Activated T-helper 2 cell treated with anti-CD3 and anti-CD28 coated beads, Interferon-gamma antibody, Interleukin-2, Interleukin-4, amounts not matched to agents 10 μg/mL and 5 μg/mL and 100 μg/mL, durations not matched to agents 14 hours and 24 hours and 36 hours (primary cell): ENCODE measurements at places on chromosomes 7 and 10. TPM values are rescaled to one million over a fixed set of nuclear protein-coding genes. Genes with fewer than 3 reads are reported as not detected.

- DNase-seq, result no peak
These were observed 44.5 kb downstream of the LANCL2 start for GRCh38 chr7:55409482-55410225.

- DNase-seq, result no peak
These were observed 33.7 kb upstream of the PTF1A start for GRCh38 chr10:23158370-23158769.

DNA sequence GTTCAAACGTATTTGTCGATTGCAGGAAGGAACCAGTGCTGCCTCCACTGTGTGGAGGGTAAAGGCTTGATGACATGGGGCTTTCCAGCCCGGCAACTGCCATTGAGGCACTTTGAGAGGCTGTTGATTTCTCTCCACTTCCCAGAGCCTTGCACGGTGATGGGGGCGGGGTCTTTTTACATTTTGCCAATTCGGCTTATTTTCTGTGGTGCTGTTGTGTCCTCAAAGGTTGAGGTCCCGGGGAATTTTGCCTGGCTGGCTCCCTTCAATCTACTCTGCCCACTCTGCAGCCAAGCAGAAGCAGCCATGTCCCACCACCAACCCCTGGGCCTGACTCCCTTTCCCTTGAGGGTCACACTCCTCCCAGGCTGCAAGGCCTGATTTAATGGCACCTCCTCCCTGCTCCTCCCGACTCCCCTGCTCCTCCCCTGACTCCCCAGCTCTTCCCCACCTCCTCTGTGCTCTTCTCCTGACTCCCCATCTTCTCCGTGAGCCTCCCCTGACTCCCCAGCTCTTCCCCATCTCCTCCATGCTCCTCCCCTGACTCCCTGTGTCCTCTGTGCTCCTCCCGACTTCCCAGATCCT lies 39.0 kb downstream of the OAT start:
- no peak for DNase-seq

- DNase-seq, result no peak
These were observed 858.3 kb downstream of the GRM8 start for GRCh38 chr7:126394406-126394805.

GRCh38 chr7:85392326-85392725 lies 205.5 kb upstream of the SEMA3D start:
- no peak for DNase-seq

- no peak for DNase-seq
These were observed 75.4 kb downstream of the HDAC9 start for GRCh38 chr7:18570890-18571478.

GRCh38 chr10:60073781-60074656 lies 167.7 kb upstream of the CCDC6 start:
- no peak for DNase-seq

GRCh38 chr7:16353226-16353625 lies 68.1 kb downstream of the CRPPA start:
- no peak for DNase-seq

DNA sequence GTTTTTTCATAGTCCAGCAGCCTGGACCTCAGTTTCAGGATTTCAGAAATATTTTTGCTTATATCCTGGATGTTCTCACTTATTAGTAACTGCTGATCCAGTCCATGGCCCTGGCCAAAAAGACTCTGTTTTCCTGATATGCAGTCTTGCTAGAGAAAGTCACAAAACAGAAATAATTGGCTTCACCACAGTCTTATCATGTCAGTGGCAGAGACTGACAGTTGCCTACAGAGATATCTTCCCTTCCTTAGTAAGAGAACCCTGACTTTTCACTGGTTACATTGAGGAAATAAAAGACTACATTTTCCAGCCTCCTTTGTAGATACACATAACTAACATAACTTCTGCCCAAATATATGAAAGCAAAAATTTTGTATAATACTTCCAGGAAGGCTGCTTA lies 56.6 kb downstream of the AHR start:
- no peak for DNase-seq

DNA sequence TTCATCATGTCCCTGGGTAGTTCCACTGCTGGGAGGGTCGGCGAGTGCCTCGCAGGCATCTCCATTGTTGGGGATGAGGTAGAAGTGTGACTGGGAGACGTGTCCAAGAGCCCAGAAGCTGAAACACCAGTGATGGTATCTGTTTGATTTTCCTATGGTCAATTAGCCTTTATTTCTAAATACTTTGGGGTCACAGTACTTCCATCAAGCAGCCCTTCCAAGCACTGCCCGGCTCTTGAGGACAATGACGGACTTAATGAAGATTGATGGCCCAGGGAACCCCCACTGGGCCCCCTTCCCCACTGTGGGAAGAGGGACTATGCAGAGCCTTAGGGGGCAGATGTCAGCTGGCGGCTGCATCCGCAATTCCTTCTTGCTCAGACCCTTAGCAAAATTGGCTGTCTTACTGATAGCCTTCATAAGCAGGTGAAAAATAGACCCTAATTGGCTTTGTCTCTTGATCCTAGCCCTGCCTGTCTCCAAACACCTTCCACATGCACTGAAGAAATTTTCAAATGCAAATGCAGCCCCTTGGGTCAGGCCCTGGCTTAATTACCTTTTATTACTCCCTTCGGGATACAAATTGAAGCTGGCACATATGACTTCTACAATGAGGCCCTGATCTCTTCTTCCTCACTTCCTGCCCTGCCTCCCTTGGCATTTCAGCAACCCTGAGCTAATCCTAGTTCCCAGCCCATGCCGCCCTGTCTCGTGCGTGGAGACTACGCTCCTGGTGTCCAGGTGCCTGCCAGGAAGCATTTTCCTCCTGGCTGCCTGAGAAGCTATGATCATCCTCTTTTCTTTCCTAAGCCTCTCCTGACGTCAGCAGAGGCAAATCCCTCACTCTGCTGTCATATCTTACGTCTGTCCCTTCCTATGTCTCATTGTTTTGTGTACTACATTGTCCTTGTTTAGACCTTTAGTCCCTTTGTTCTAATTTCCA lies 124.5 kb upstream of the GDF10 start:
- no peak for DNase-seq

- no peak for DNase-seq
These were observed 118.5 kb downstream of the FOXP2 start for GRCh38 chr7:114533131-114533530.

GRCh38 chr7:82701949-82702348 lies 258.4 kb upstream of the CACNA2D1 start:
- DNase-seq, result no peak

GRCh38 chr10:78437998-78438906 lies 404.6 kb downstream of the RPS24 start:
- DNase-seq, result no peak

VSTM2A gene
- total RNA-seq, result not detected in 2 replicates

ADRB1 gene
- not detected in 2 replicates for total RNA-seq

AMZ1 gene
- total RNA-seq, result 0.07 and 0.14 TPM in 2 replicates

HOXA9 gene
- total RNA-seq, result not detected in 2 replicates

CPA4 gene
- total RNA-seq, result not detected in 2 replicates

SAMD9L gene
- 12.6 and 15.3 TPM in 2 replicates for total RNA-seq
